ENCODE measurements at places on chromosomes 4 and X.

- H3K27me3 ChIP-seq = no peaks in the 10 kb centered on the region
- DNase-seq = no peak
- H3K4me1 ChIP-seq = no peaks in the 10 kb centered on the region
- H3K36me3 ChIP-seq = no peaks in the 10 kb centered on the region
- H3K27ac ChIP-seq = no peak overlapping the region
These were observed 132.0 kb upstream of the CLNK start for GRCh38 chr4:10816571-10816970.

- no peaks in the 10 kb centered on the region for H3K4me1 ChIP-seq
- H3K4me3 ChIP-seq = no peak overlapping the region
- no peak overlapping the region for H3K27ac ChIP-seq
- peaks cover 15% of the 10 kb centered on the region for H3K36me3 ChIP-seq
- DNase-seq = no peak
These were observed 68.3 kb downstream of the AFAP1 start for GRCh38 chr4:7871356-7871755.

- H3K36me3 ChIP-seq = no peaks in the 10 kb centered on the region
- no peak for DNase-seq
- H3K4me3 ChIP-seq = no peak overlapping the region
- H3K27ac ChIP-seq = no peak overlapping the region
These were observed 48.3 kb upstream of the NAP1L2 start for GRCh38 chrX:73262991-73263390.

- no peaks in the 10 kb centered on the region for H3K27me3 ChIP-seq
- H3K27ac ChIP-seq = no peak overlapping the region
- no peaks in the 10 kb centered on the region for H3K36me3 ChIP-seq
- no peaks in the 10 kb centered on the region for H3K4me1 ChIP-seq
- peak overlapping the region; percentile 59 for H3K4me3 ChIP-seq
These were observed 14.6 kb downstream of the NDUFB11 start for GRCh38 chrX:47129899-47130358.

- no peak overlapping the region for H3K27ac ChIP-seq
- H3K27me3 ChIP-seq = no peaks in the 10 kb centered on the region
- no peaks in the 10 kb centered on the region for H3K4me1 ChIP-seq
- DNase-seq = no peak
- no peaks in the 10 kb centered on the region for H3K36me3 ChIP-seq
These were observed 4.9 kb upstream of the ODAM start for GRCh38 chr4:70190579-70190978.
